Cardiac fibroblast (primary cell): ENCODE measurements at places on chromosomes 12 and 14.

DNA sequence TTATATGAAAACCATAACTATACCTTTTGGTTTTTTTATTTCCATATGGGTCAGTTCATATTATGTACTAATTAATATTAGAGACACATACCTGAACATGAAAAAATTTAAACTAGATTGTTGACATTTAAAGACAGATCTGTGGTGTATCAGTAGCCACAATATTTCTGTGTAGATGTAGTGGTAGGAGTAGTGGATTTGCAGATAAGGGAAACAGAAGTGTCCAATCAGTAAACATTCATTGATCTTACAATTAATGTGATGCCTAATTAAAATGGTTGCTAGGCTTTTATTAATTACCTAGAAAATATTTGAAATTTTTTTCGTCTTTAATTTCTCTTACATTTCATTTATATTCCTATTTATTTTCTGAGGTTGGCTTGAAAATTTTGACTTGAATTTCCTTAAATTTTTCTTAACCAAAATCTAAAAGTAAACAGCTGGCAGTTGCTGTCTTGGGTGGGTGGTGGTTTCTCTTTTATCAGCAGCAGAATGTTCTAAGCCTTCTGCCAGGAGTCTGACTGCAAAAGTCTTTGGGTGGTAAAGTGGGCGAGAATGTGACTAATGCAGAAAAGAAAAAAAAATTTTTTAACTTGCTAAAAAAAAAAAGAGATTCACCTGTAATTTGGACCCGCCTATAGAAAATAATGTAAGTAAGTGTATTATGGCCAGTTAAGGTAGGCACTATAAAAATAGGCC, 2.4 kb downstream of the FGFR1OP2 start:
- peak; percentile 47 for DNase-seq

GRCh38 chr14:97219431-97220017, 422.3 kb downstream of the VRK1 start:
- DNase-seq: no peak

DNA sequence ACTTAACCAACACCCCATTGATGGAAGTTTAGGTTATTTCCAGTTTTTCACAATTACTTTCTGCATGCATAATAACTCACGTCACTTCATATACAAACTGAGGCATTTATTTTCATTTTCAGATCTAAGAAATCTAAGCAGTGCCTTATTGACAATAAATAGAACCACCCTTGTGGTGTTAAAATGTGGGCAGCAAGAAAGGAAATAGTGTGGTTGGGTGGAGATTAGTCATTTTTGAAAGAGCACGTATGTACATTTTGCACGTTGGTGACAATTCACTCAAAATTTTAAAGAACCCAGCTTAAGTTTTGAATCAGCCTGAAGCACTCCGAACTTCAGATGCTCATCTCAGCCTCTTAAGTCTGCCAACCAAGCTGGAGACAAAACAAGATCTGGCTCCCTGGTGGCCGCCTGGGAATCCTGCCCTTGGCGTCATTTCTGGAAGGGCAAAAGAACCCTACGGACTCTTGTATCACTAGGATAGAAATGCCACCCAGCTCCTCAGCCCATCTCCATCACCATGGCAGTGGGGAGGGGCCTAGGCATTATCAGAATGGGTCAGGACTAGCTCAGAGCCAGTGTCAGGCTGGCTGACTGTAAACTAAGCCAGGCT, 89.5 kb upstream of the BCL2L14 start:
- peak; percentile 50 for DNase-seq

GRCh38 chr12:44118946-44119345, 283.1 kb downstream of the TMEM117 start:
- no peak for DNase-seq

- no peak for DNase-seq
Observed at GRCh38 chr12:21369141-21369980, 3.3 kb upstream of the IAPP start.

GRCh38 chr14:39023939-39024871, 78.8 kb downstream of the SEC23A start:
- DNase-seq: no peak

- peak; percentile 88 for DNase-seq
Observed at GRCh38 chr14:71720978-71721624, 211.1 kb upstream of the RGS6 start.

GRCh38 chr12:98821232-98821631, 176.1 kb downstream of the APAF1 start:
- DNase-seq: no peak

- no peak for DNase-seq
Observed at GRCh38 chr14:32821964-32822653, 116.6 kb upstream of the NPAS3 start.

GRCh38 chr12:112514926-112515642, 96.3 kb downstream of the PTPN11 start:
- DNase-seq: peak; percentile 6

- no peak for DNase-seq
Observed at GRCh38 chr12:51036279-51036678, 10.1 kb upstream of the SLC11A2 start.

DNA sequence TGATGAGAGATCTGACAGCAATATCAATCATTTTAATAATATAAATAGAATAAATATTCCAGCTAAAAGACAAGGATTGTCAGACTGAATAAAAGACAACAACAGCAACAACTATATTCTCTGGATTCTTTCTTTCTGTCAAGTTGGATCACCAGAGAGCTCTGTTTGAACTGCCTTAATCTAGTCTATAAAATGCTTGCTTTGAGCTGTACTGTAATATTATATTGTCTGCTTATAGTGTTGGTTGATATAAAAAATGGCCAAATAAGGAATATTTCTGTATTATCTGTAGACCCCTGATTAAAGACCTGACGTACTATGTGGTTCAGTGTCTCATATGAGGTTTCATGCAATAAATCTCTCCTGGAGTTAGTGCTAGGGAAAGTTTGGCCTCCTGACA, 46.3 kb upstream of the CSRP2 start:
- DNase-seq: no peak
